ENCODE measurements at places on chromosomes 7 and 10. TPM values are rescaled to one million over a fixed set of nuclear protein-coding genes. Genes with fewer than 3 reads are reported as not detected.

DNA sequence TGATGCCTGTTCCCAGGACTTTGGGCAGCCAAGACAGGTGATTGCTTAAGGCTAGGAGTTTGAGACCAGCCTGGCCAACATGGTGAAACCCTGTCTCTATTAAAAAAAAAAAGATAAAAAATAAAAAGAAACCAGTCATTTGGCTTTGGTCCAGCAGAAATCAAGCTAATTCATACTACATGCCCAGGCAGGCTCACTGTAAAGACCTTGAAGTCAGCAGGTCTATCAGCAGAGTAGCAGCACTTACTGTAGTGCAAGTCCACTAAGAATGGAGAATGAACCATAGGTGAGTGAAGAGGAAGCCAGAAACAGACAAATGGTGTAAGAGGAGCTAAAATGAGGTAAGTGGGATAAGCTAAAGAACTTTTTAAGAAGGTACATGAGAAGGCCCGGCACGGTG lies 24.7 kb downstream of the PSPH start:
- no peak for DNase-seq

GRCh38 chr10:664301-664700 lies 25.2 kb downstream of the DIP2C start:
- DNase-seq = no peak

PRLHR gene
- not detected for total RNA-seq

CAV1 gene
- 226 TPM for total RNA-seq

HOXA9 gene
- 7.4 TPM for total RNA-seq

IL6 gene
- 65.6 TPM for total RNA-seq

NPC1L1 gene
- 0.14 TPM for total RNA-seq

DNA sequence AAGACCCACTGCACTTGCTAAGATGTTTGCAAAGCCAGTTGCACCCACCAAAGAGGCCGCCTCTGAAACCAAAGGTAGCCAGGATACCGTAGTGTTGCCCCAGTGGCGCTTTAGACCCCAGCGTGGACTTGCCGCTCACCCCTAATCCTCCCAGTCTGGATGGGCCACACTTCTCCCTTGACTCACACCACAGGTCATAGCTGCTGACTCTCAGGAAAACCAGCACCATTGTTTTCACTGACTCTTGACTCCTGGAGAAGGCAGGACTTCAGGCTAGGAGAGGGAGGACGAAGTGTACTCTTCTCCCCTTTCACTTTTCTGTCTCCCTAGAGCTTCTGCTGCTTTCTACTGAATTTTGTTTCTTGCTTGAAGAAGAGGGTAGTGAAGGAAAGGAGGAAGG lies 22.3 kb downstream of the RAB19 start:
- no peak for DNase-seq

DNA sequence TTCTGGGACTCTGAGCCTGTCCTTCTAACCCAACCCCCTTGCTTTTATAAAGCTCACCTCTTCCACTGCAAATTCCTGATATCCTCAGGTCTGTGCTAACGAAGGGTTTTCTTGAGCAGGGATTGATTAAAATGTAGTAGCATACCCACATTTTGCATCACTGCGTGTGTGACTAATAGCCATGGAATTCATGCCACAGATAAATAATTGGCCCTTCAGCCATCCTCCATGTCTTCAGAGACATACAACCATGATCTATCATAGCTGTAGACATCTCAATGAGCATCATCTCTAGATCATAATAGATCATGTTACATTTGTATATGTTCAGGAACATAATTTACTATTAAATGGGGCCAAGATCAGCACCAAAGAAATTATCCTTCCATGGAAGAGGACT lies 990.3 kb downstream of the KCNMA1 start:
- DNase-seq = no peak

- DNase-seq = peak; percentile 41
Observed at GRCh38 chr10:102621443-102622325, 22.6 kb upstream of the TRIM8 start.

DNA sequence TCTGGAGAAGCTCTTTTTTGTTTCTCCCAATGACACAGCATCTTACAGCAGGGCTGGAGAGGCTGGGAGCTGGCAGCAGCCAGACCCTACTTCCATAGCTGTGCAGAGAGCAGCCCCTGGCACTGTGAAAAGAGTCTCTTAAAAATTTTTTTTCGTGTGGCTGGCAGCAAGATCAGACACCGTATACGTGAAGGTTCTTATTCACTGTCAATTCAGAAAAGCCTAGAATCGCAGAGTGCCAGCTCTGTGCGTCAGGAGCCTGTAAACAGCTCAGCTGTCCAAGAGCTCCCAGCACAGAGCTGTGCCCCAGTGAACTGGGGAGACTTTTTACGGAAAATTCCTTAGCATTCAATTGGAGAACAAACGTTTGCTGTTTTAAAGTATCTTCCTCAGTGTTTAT lies 6.5 kb downstream of the BAG3 start:
- DNase-seq = no peak

PALD1 gene
- 6.7 TPM for total RNA-seq

DNA sequence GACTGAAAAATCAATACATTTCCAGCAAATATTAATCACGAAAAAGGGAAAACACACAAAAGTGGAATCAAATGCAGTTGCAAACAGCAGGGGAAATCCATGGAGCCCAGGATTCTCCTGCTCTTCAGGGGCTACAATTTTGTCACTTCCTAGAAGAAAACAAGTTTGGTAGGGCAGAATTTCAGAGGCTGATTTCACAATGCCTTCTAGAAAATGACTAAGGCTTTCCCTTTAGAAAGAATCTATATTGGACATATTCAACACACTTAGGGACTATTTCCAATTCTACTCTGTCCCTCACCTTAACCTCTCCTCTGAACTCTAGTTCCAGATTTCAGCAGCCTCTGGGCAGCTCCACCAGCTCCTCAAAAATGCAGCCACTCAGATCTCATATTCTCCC lies 111.3 kb downstream of the HECTD2 start:
- DNase-seq = no peak

DNA sequence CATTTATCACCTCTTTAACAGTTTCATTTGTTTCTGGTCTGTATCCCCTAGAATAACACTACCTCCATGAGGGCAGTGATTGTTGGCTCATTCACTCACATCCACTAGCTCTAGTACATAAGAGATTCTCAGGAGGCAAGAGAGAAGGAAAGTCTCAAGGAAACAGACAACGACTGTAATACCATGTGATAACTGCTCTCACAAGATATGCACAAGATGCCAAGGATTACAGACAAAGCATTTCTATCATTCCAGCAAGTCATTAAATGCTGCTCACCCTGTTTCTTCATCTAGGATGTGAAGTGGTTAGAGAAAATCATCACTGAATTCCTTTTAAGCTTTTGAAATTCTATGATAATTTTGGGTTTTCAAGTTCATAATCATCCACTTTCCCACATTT lies 115.3 kb downstream of the HIBADH start:
- no peak for DNase-seq

DNA sequence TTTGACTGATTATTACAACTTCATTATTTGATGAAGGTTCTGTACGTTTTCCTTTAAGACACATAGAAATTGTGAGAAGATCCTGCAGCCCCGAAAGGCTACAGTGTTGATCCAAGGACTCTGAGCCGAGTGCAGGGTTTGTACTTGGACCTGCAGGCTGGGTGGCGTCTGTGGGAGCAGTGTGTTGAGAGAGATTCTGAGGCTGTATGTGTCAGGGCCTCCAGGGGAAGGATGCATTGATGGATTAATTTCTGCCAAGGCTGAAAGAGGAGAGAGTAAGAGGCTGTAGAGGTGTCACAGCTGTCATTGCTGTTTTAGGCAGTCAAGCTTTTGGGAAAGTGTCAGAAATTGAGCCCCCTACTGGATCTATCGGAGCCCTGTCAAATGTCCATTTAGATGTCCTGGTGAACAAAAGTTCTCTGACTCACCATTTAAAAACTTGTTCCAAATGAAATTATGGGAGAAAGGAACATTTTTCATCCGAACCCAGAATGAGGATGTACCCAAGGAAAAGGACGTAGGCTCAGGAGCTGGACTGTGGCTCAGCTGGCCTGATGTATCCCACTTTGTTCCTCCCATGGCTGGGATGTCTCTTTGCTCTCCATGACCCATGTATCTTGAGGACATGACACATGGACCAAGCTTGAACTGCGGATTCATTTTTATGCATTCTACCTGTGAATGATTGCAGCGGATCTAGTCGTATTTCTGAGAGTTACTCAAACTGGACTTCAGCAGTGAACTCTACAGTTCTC lies 102.2 kb downstream of the TCF7L2 start:
- no peak for DNase-seq

GRCh38 chr10:59595593-59595992 lies 114.1 kb downstream of the SLC16A9 start:
- no peak for DNase-seq

DNA sequence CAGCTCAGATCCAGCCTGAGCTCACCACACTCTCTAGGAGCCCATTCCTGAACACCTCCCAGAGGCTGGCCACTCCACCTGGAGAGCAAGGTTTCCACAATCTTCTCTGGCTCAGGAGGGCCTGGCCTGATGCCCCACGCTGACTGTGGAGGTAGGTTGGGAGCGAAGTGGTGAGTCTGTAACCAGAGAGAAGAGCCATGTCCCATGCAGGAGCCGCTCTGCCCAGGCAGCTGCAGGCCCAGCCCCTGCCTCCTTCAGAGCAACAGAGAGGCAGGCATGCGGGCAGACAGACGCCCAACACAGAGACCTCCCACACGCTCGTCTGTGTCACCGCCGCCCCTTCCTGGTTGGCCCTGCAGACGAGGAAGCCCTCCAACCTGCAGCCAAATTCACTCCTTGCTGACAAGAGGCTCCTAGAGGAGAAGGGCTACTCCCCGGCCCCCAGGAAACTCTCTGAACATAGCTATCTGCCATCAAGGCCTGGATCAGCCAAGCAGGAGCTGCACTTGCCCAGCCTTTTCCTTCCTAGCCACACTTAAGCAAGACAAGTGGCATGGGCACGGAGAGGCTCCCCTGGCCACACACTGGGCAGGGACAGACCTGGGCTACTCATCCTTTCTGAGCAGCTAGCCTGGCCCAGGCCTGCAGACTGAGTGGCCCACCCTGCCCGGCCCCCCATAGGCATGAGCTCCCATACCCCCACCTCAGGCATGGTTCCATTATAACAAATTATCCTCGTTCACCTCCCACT lies 101.9 kb downstream of the GRID1 start:
- peak; percentile 65 for DNase-seq

DNA sequence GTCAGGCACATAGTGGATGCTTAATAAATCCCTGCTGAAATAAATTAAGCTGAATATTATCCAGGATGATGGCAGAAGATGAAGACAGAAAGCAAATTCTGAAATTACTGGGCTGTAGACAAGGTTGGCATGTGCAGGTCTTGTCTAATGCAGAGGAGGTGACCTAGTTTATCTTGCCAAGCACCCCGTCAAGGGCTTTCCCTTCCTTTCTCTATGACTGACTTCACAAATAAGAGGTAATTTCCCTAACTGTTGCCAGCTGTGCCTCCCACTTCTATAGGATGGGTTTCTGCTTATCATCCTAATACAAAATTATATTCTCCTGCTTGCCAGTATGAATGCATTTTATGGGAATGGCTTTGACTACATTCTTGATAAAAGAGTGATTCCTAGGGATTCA lies 38.0 kb downstream of the LHFPL3 start:
- DNase-seq = no peak

DNA sequence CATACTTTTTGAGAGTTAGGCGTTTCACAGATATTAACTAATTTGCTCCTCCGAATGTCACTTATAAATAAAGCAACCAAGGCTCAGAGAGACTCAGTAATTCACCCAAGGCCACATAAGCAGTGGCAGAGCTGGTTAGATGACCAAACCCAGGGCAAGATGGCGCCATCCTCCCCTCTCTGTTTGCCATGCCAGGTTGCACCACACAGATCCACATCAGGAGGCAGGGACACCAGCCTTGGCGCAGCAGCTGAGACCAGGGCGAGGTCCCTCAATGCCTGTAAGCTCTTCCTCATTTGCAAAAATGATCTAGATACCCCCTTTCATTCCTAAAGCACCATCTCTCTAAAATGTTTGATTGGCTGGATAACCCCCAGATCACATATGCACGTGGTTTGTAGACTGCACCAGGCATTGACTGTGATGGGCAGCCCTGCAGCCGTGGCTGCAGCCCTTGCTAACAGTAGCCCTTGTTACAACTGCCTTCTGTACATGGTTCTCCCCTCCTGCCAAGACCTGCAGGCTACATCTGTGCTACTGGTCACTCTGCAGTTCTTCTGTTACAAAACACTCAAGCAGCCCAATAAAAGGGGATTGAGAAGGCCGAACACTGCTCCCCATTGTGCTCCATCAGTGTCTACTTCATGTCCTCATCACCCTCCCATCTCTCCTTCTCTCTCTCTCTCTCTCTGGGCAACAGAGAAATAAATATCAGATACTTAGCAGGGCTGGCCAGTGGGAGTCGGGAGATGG lies 298.6 kb downstream of the PRPF18 start:
- DNase-seq = no peak

- no peak for DNase-seq
Observed at GRCh38 chr7:72057796-72058195, 354.3 kb downstream of the CALN1 start.

PRSS37 gene
- not detected for total RNA-seq

NEUROD6 gene
- total RNA-seq = not detected

- no peak for DNase-seq
Observed at GRCh38 chr10:72850861-72851260, 42.7 kb upstream of the OIT3 start.

DNA sequence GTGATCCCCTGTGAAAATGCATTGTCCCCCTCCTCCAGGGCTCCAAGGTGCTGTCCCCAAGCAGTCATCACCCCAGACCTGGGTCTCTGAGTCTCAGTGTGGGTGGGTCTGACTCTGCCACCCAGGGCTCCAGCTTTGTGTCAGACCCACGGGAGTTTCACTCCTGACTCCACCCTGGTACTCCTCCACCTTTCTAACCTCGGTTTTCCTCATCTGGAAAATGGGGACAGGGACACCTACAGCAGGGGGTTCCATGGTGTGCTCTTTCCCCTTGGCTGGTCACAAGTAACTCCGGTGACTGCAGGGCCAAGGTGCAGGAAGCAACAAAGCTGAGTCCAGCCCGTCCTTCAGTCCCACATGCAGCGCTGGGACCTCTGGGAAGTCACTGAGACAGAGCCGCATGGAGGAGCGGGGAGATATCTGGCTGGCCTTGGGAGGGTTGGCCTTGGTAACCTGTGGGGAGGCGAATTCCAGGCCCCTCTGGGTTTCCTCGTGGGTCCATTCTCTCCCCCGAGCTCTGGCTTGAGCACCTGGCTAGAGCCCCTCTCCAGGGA lies 41.8 kb upstream of the RABGEF1 start:
- no peak for DNase-seq

SLC25A13 gene
- total RNA-seq = 27.3 TPM
